ENCODE measurements at places on chromosomes 4 and X.
A peak's percentile ranks its signal among the peaks of the same experiment; 100 is the strongest.

GRCh38 chr4:121057466-121057922, 14.8 kb downstream of the NDNF start:
- no peak for DNase-seq

DNA sequence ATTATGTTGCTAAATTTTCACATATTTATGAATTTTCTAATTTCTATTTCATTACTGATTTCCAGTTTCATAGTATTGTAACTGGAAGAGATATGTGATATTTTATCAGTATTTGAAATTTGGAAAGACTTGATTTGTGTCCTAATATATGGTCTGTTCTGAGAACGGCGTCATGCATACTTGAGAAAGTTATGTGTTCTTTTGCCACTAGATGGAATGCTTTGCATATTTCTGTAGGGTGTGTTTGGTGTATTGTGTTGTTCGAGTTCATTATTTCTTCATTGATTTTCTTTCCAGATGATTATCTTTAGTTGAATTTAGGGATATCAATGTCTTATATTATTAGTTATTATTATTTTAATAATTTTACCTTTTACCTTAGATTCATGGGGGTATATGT, 110.6 kb upstream of the ITM2A start:
- no peak for DNase-seq

DNA sequence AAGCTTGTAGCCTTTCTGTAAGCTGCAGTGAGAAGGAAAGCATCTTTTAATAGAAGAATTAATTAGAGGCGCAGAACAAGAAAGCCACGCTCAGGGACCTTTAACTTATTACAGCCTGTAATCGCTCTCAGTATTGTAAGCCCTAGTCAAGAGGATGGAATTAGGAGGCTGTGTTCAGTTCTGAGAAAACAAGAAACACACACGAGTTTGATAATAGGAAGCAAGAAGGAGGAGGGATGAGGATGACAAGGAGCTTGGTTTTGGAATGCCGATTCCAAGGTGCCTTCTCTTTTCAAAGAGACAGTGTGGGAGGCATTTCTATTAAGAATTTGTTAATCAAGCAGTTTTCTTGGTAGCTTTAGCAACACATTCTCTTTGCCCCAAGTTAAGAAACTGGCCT, 69.3 kb downstream of the NYX start:
- DNase-seq, result no peak

DNA sequence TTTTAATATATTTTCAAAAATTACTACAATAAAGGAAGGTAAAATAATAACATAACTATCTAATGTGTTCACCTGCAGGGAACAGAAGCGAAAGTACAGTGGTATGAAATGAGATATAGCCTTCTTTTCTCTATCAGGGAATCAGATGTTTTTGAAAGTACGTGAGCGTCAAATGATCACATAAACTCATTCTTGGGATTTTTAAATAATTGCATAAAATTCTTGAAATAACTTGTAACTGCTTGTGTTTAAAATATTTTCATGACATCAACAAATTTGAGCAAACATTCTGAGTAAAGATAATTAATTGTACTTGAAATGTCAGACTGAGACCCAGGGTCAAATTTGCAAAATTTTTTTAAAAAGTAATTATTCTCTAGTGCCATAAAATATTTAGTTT, 193.5 kb upstream of the NEIL3 start:
- DNase-seq, result no peak

DNA sequence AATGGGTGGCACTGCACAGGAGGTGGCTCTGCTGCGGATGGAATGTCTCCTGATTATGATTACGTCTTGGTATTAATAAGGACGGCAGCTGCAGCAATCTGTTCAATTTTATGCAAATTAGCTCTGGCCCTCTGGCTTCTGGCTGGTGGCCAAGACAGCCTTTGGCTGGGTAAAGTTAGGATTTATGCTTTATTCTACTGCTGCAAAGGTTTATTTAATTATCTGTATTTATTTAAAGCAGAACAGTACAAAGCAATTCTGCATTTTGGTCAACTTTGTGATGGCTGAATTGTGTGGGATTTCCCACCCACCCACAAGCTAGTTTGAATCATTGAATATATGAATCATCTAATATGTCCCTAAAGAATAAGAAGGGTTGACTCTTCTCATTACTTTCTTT, 745.6 kb upstream of the FAM241A start:
- no peak for DNase-seq

GRCh38 chr4:57044996-57045395, 65.2 kb downstream of the IGFBP7 start:
- DNase-seq, result no peak

DNA sequence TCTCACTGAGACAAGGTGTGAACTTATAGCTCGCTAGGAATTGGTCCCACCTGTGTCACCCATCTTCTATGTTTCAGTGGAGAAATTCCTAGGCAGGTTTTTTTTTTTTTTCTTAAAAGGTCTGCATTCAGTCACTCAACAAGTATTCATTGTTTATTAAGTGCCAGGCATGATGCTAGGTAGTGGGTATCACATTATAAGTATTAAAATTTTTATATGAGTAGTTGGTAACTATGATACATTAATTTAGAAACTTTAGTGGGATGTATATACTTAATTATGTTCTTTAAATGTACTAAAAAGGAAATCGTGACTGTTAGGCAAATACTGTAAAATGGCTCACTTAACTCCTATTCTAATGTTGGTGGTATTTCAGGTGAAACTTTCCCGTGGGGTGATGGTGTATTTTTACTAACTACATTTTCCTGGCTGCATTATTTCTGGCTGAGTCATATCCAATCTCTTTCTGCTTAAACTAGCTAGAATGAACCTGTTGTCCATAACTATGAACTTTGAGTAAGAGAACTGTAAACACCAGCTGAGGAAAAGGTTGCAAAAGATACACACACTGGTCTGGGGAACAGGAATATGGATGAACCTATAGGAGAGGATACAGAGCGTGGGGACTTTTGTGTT, 49.3 kb upstream of the MED14 start:
- no peak for DNase-seq

DNA sequence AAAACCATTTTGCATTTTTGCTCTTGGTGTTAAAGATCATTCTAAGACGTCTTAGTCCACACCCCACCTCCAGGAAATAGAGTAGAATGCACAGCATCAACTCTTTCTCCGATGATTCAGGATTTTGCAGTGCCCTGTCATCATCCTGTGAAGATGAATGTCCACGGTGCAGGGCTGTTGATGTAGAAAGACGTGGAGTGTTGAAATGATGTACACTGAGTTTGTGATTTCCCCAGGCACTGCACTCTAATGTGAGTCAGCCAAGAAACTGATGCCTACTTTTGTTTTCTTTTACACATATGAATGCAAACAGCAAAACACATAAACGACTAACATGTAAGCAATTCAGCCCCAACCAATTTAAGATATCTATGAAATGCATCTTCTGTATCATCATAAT, 10.5 kb downstream of the LGI2 start:
- DNase-seq, result no peak

- peak; percentile 45 for DNase-seq
Measured at GRCh38 chrX:131987252-131987651, 35.9 kb upstream of the STK26 start.

DNA sequence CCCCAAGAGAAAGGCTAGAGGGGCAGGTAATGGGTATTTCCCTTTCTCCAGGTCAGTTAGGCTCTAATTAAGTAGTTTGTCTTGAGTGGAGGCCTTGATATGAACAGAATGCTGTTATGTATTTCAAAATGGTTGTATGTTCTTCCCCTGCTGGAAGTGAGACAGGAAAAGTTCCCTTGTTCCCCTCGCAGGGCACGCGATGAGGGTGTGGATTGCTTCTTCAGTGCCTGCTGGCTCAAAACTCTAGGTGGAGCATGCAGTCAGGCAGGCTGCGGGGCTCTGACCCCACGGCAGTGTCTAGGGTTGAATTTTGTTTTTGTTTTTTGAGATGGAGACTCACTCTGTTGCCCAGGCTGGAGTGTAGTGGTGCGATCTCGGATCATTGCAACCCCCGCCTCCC, 341.0 kb upstream of the ZCCHC13 start:
- DNase-seq, result no peak

DNA sequence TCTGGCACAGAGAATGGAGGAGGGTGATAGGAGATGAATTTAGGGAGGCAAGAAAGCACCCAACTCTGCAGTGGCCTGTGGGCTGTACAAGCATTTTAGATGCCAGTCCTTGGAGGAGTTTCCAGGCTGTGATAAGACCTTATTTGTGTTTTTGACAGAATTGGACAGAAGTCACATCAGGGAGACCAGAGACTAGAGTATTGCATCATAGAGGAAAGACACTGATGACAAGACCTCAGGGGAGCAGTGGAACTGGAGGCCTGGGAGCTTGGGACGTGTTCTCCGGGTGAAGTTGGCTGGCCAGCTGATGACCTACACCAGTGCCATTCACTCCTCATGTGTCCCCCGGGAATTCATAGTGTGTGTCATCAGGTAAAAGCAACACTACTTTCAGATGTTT, 284.0 kb upstream of the ZFP42 start:
- no peak for DNase-seq

- DNase-seq, result no peak
Measured at GRCh38 chr4:124483048-124483906, 229.3 kb downstream of the ANKRD50 start.

- no peak for DNase-seq
Measured at GRCh38 chr4:80081566-80081965, 8.5 kb upstream of the ANTXR2 start.

DNA sequence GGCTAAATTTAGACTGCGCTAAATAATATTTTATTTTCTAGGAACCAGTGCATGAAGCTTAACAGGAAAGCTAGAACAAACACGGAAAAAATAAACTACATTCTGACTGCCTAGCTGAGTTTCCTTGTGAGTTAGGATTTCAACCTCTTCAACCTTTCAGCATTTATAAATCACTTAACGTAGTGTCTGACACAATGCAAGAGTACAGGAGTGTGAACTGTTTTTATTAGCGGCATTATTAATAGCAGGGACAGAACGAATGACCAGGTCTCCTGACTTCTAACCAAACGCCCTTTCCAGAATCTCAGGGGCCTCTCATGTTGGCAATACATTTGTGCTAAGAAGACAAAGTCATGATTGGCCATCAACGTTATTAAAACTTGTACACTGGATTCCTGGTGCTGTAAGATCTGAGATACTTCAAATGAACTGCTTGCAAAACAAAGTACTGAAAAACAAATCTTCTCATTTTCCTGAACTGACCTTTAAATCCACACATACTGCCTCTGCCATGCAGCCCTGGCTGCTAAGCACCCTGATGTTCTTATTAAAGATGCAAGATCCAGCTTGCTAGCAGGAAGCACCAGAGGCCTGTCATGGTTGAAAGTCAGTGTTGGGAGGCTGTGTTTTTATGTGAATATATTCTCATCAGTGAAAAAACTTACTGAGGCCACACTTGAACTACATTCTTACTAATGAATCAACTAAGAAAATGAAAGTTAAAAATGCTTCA, 380.4 kb upstream of the CPEB2 start:
- DNase-seq, result no peak

DNA sequence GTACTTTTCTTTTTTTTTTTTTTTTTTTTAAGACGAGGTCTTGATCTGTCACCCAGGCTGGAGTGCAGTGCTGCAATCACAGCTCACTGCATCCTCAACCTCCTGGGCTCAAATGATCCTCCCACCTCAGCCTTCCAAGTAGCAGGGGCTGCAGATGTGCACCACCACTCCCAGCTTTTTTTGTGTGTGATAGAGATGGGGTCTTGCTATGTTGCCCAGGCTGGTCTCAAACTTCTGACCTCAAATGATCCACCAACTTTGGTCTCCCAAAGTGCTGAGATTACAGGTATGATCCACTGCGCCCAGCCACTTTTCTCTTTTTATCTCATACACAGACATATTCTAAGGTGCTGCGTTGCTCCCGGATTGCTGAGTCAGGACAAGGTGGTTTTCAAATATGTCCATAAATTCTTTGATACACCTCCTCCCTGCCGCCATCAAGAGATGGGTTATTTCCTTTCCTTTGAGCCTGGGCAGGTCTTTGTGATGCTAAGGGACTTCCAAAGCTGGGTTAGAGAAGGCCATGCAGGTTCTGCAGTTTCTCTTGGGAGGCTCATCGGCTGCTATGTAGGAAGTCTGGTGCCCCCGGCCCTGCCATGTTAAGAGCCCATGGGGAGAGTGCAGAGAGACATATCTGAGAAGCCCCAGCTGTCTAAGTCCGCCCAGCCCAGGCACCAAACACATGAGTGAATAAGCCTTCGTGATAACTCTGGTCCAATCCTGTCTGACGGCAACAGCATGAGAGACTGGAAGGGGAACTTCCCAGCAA, 8.4 kb upstream of the PLA2G12A start:
- no peak for DNase-seq
